Right ventricle myocardium inferior (tissue), 1 donor: ENCODE measurements at places on chromosomes 3 and 15. TPM values are rescaled to one million over a fixed set of nuclear protein-coding genes. Genes with fewer than 3 reads are reported as not detected.

- DNase-seq: no peak
Measured at GRCh38 chr15:73183071-73183470, 130.8 kb downstream of the NEO1 start.

PLXNB1 gene
- 45.4 TPM for total RNA-seq

GRCh38 chr3:151477591-151478334, 16.9 kb upstream of the IGSF10 start:
- no peak for DNase-seq

GRCh38 chr15:68584756-68585573, 6.2 kb downstream of the CORO2B start:
- DNase-seq: no peak

GRCh38 chr3:162376761-162377160, 880.2 kb downstream of the OTOL1 start:
- no peak for DNase-seq

GRCh38 chr3:143242691-143243090, 123.1 kb downstream of the CHST2 start:
- no peak for DNase-seq

DPPA2 gene
- not detected for total RNA-seq

CLDN11 gene
- total RNA-seq: 2.7 TPM

- DNase-seq: no peak
Measured at GRCh38 chr15:55494931-55495330, 13.1 kb downstream of the DNAAF4 start.

DNA sequence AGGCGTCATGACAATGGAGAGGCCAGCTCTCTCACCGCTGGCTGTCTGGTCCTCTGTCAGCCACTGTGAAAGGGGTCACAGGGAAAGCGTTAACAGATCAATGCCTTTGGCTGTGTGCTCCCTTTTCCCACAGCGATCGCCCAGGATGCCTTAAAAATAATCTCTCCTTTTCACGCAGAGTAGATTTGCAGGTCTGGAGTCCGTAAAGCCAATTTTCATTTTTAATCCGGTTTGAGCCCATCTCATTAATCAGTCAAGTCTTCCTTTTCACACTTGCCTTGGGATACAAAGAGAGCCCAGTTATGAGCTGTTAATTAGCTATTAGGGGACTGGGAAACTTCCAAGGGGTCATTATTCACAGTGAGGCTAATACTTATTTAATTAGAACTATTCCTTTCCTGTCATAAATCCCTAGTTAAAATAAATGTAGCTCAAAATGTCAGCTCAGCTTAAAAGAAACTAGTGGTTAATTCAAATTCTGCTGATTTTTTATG, 104.3 kb upstream of the RASGRP1 start:
- no peak for DNase-seq

GRCh38 chr15:90086868-90087268, 15.4 kb downstream of the IDH2 start:
- no peak for DNase-seq

KAT2B gene
- total RNA-seq: 118 TPM

- DNase-seq: no peak
Measured at GRCh38 chr3:60266444-60266843, 984.8 kb downstream of the FHIT start.

GRCh38 chr15:85047271-85047948, 65.8 kb downstream of the PDE8A start:
- no peak for DNase-seq

ACOX2 gene
- 33.4 TPM for total RNA-seq

- no peak for DNase-seq
Measured at GRCh38 chr3:194682694-194683310, 2.9 kb upstream of the FAM43A start.

DNA sequence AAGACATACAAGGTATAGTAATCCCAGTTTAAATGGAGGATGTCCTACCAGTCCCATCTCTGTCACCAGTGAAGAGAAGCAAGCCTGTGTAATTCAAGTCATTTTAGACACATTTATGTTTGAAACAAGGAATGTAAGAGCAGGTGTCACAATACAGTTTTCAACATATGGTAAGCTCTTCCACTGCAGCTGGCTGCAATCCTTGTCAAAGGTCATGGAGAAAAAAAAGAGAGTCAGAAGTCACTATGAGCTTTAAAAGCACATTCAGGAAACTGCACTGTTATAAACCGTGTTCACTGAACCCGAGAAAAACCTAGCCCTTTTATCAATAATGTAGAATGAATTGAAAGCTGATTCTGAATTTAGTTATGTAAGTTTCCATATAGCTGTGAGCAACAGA, 206.4 kb downstream of the NAALADL2 start:
- no peak for DNase-seq

DNA sequence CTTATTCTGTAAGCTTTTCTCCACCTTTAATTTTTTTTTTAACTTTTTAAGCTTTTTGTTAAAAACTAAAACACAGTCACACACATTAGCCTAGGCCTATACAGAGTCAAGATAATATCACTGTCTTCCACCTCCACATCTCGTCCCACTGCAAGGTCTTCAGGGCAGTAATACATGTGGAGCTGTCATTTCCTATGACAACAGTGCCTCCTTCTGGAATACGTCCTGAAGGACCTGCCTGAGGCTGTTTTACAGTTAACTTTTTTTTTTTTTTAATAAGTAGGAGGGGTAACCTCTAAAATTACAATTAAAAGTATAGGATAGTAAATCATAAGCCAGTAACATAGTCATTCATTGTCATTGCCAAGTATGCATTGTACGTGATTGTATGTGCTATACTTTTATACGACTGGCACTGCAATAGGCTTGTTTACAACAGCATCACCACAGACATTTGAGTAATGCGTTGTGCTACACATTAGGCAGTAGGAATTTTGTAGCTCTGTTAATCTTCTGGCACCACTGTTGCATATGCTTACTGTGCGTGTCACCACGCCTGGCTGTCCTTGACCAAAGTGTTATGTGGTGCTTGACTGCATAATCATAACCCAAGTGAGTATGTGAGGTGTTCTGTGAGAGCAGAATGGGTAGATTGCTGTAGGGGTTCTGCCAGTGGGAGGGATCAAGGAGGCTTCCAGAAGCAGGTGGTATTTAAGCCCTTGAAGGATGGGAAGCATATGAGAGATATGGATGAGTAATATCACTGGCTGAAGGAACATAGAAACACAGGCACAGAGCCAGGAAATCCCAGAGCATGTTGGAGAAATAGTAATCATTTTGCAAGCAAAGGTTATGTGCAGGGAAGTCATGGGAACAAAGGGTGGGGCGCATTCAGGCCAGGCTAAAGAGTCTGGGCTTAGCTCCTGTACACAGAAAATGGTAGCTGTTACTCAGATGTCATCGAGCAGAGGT, 18.3 kb downstream of the FBXO22 start:
- DNase-seq: no peak

GABRR3 gene
- not detected for total RNA-seq

- DNase-seq: no peak
Measured at GRCh38 chr3:7787871-7788828, 713.5 kb upstream of the LMCD1 start.

HIGD2B gene
- not detected for total RNA-seq

DNA sequence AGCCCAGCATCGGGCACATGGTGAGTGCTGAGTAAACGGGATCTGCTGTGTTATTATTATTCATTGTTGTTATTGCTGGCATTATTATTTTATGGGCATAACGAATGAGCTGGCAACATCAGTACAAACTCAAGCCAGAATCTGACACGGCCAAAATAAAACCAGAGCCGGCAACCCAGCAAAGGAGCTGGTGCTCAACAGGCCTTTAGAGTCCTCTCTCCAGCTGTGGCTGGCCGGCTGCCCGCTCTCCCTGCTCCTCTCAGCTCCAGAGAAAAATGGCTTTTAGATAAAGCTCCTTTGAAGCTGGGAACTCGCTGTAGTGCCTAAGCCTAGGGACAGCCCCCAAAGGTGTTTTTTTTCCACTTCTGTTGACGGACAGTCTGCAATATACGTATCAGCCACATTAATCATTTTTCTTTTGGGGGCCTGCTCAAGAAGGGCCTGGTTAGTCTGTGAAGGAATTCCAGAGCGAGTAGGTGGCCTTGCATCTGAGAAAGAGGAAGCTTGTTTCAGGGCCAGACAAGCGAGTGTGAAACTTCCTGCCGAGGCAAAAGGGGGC, 193.9 kb upstream of the UBE2E1 start:
- peak; percentile 92 for DNase-seq

DNA sequence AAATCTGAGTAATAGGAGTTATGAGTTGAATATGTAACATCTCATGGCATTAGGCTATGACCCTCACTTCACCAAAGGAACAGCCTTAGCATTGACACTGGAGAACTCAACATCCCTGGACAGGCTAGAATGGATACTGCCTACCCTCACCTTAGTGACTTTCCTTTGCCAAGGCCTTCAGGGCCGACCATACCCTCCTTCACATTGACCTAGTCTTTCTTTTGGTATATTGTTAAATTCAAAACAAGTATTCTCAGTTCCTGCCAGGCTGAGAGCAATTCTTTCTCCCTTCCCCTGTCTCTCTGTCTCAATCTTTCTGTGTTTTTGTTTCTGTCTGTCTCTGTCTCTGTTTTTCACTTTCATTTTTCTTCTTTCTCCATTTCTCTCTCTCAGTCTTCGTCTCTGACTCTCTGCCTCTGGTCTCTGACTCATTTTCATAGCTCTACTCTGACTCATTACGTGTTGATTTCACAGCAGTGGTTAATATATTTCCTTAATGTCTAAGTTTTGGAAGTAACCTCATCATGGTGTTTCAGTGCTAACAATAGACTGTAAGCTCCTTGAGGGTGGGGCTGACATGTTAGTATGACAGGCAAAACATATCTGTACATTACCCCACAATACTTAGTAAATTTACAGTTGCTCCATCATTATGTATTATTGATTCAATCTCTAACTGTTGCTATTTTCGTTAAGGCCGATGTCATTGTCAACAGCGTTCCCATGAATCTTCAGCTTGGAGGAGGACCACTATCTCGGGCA, 32.5 kb downstream of the PARP15 start:
- DNase-seq: no peak

GRCh38 chr3:117355566-117355965, 646.0 kb downstream of the TUSC7 start:
- DNase-seq: no peak

GRCh38 chr3:23580096-23580713, 225.6 kb upstream of the UBE2E1 start:
- no peak for DNase-seq

GRCh38 chr15:98635848-98636247, 12.5 kb upstream of the IGF1R start:
- DNase-seq: no peak

NUP210 gene
- 3.5 TPM for total RNA-seq

PDZRN3 gene
- 130 TPM for total RNA-seq

C2CD4A gene
- not detected for total RNA-seq

DNA sequence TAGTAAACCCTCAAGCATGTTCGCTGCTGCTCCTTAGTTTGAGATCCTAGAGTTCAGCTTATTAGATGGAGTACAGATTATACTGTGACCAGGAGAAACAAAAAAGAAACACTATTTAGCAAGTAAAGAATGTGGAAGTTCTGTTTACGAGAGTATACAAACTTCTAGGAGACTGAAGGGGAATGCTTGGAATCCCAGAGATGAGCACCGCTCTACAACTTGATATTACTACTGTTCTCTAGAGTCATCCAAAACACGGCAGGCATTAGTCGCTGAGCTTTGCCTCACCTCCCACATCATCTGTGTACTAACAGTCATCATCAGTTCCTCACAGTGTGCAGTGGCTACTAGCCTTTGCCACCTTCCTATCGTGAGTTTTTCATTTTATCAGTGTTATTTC, 121.4 kb upstream of the CHRM5 start:
- DNase-seq: no peak

FBXO40 gene
- 182 TPM for total RNA-seq

GP9 gene
- not detected for total RNA-seq

GRCh38 chr3:32176989-32177701, 61.3 kb upstream of the CMTM8 start:
- DNase-seq: no peak

- DNase-seq: no peak
Measured at GRCh38 chr3:73405853-73406252, 218.9 kb downstream of the PDZRN3 start.
